ENCODE measurements at places on chromosomes 11 and 22.

GRCh38 chr22:37331034-37331428 lies 48.7 kb downstream of the CYTH4 start:
- DNase-seq = no peak

GRCh38 chr11:2267851-2268728 lies 2.3 kb downstream of the ASCL2 start:
- no peak for DNase-seq

DNA sequence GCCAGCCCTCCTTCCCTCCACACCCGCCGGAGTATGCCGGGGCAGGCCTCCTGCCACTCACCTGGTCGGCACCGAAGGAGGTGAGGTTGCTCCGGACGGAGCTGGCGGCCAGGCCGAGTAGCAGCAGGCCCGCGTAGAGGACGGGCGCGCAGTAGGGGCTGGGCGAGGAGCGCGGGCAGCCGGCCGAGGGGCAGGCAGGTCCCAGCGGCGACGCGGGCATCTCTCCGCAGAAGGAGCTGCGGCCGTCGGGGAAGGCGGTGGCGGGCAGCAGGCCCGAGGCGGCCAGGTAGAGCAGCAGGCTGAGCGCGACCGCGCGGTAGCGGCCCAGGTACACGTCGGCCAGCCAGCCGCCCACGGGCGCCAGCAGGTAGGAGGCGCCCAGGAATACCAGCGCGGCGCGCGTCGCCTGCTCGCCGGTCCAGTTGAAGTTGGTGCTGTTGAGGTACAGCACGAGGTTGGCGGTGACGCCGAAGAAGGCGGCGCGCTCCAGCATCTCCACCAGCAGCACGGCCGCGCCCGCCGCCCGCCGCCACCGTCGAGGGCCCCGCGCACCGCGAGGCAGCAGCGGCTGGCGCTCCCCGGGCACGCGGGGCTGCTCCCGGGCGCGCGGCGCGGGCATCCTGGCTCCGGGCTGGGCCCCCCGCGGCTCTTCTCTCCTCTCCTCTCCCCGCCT lies 907 bp downstream of the SLC15A3 start:
- DNase-seq = peak; percentile 71

DNA sequence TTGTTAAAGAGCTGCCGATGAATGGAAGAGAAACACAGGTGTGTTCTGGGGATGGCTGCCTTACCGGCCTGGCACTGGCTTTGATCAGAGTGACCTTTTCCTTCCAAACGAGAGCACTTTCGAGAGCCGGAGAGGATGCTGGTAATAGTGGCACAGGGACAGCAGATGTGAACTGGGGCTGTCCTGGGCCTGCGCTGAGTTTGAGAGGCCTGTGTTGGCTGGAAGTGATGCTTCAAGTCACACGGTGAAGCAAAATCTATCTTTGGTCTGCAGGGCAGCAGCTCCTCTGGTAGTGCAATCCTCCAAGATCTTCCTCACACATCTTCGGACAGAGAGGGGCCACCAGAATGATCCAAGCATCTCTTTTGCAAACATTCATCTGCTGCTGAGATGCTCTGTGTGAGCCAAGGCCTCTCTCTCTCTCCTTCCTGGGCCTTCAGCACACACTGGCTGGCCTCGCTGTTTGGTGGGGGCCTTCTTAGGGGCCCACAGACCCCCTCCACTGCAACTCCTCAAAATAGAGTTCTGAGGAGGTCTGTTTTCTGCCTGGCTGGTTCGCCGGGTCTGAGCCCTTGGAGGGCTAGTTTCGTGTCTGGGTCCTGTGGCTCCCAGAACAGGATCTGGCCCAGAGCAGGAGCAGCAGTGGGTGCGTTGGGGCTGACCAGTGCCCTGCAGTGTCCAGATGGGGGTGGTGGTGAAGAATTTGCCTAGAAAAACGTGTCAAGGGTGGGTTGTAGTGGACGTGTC lies 6.4 kb downstream of the MPPED1 start:
- DNase-seq = no peak

- DNase-seq = no peak
Observed at GRCh38 chr11:117204283-117205080, 5.3 kb downstream of the TAGLN start.

- no peak for DNase-seq
Observed at GRCh38 chr11:23151819-23152218, 291.5 kb upstream of the CCDC179 start.

Measured in activated CD8-positive, alpha-beta memory T cell treated with anti-CD3 and anti-CD28 coated beads, Interleukin-2, amount 50 U/mL, for 48 hours (primary cell).